ENCODE measurements at places on chromosomes 16 and 17. TPM values are rescaled to one million over a fixed set of nuclear protein-coding genes. Genes with fewer than 3 reads are reported as not detected.
A peak's percentile ranks its signal among the peaks of the same experiment; 100 is the strongest.

Gene CCL1
- total RNA-seq, result not detected

Gene NLGN2
- 19.8 TPM for total RNA-seq

Gene ALOX12B
- 1.3 TPM for total RNA-seq

Gene HYDIN
- total RNA-seq, result 1.2 TPM

Gene ATP6V0D1
- total RNA-seq, result 28.1 TPM

DNA sequence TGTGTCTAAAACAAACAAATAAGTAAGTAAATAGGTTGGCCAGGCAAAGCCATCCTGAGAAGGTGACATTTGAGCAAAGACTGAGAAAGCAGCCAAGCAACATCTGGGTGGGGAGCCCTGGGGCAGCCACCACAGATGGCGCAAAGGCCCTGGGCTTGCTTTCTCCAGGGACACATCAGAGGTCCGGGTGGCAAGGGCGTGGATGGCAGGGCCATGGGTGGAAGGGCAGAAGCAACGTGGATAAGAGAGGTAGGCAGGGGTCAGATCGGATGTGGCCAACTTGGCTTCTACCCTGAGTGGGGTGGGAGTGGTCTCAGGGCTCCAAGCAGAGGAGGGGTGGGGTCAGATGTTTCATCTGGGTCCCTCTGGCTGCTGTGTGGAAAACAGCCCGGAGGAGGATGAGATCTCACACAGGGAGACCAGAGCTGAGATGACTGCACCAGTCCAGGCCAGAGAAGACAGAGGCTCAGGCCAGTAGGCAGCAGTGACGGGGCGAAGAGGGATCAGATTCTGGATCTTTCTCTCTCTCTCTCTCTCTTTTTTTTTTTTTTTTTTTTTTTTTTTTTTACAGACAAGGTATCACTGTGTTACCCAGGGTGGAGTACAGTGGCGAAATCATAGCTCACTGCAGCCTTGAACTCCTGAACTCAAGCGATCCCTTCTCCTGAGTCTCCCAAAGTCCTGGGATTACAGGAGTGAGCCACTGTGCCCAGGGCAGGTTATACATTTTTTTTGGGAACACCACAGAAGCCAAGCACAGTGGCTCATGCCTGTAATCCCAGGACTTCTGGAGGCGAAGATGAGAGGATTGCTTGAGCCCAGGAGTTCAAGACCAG, 6.1 kb upstream of the SPN start:
- H3K4me1 ChIP-seq, result peaks cover 26% of the 10 kb centered on the region
- peak overlapping the region; percentile 58 for H3K27ac ChIP-seq
- no peak overlapping the region for H3K4me3 ChIP-seq
- no peak for DNase-seq

DNA sequence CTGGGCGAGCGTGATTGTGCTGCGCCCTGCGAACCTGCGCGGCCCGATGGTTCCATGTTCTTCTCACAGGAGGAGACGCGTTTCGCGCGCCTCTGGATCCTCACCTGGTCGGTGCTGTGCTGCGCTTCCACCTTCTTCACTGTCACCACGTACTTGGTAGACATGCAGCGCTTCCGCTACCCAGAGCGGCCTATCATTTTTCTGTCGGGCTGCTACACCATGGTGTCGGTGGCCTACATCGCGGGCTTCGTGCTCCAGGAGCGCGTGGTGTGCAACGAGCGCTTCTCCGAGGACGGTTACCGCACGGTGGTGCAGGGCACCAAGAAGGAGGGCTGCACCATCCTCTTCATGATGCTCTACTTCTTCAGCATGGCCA, 1.0 kb downstream of the FZD2 start:
- H3K4me3 ChIP-seq, result peak overlapping the region; percentile 90
- no peak for DNase-seq
- H3K4me1 ChIP-seq, result peaks cover 28% of the 10 kb centered on the region
- H3K27me3 ChIP-seq, result peaks cover 84% of the 10 kb centered on the region
- H3K36me3 ChIP-seq, result peaks cover 7% of the 10 kb centered on the region

DNA sequence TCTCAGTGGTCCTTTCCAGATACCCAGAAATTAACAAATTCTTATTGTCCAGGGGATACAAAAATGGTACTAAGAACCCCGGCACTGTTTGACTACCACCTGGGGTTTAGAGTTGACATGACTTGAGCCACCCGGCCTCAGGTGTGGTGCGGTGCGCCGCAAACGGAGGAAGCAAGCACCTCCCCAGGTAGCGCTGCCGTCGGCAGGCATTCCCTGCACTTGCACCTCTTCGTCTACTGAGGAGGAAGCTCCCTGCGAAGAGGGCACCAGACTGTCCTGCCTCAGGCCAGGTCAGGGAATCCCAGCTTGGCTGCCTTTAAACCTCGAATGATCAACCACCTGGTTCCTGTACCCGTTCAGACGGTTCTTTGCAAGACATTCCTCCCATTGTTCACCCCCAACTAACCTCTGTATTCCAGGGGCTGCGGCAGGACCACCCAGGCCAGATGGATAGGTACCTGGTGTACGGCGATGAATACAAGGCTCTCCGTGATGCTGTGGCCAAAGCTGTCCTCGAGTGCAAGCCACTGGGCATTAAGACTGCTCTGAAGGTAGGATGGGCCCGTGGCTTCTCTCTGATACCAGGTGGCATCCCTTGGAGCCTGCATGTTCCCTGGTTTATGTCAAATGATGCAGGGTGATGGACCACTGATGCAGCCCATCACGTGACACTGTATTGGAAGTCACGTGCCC, 40.8 kb upstream of the ENDOV start:
- no peaks in the 10 kb centered on the region for H3K27me3 ChIP-seq
- H3K27ac ChIP-seq, result peak overlapping the region; percentile 54
- DNase-seq, result no peak

GRCh38 chr16:50909831-50910735, 168.2 kb downstream of the CYLD start:
- H3K27ac ChIP-seq, result no peak overlapping the region
- no peaks in the 10 kb centered on the region for H3K4me1 ChIP-seq
- no peak overlapping the region for H3K4me3 ChIP-seq
- no peak for DNase-seq

- peaks cover 52% of the 10 kb centered on the region for H3K27me3 ChIP-seq
- H3K36me3 ChIP-seq, result no peaks in the 10 kb centered on the region
- peaks cover 23% of the 10 kb centered on the region for H3K4me1 ChIP-seq
- H3K4me3 ChIP-seq, result peak overlapping the region; percentile 56
Measured at GRCh38 chr17:82372249-82373071, 895 bp downstream of the UTS2R start.

DNA sequence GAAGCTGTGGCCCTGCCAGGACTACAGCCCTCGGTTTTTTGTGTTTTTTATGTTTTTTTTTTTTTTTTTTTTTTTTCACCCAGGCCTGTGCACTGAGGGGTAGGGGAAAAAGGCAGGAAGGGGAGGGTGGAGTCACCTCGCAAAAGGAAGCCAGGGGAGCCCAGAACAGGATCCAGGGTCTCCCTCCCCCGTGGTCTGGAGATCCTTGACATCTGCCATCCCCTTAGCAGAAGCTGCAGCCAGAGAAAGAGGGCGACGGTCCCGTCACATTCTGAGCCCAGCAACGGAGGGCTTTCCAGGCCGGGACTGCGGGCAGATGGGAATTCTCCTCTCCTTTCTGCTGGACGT, 29.1 kb upstream of the PHOSPHO1 start:
- H3K27me3 ChIP-seq, result peaks cover 7% of the 10 kb centered on the region
- peaks cover 12% of the 10 kb centered on the region for H3K4me1 ChIP-seq
- H3K4me3 ChIP-seq, result peak overlapping the region; percentile 86
- H3K27ac ChIP-seq, result no peak overlapping the region
- H3K36me3 ChIP-seq, result no peaks in the 10 kb centered on the region

Data from activated T-cell treated with anti-CD3 and anti-CD28 coated beads, Interleukin-2, amount 50 U/mL, for 72 hours (primary cell).